Activated T-cell treated with anti-CD3 and anti-CD28 coated beads, Interleukin-2, amount 50 U/mL, for 72 hours (primary cell): ENCODE measurements at places on chromosomes 1 and 21. TPM values are rescaled to one million over a fixed set of nuclear protein-coding genes. Genes with fewer than 3 reads are reported as not detected.

- no peak for DNase-seq
- peaks cover 16% of the 10 kb centered on the region for H3K4me1 ChIP-seq
- H3K27ac ChIP-seq = no peak overlapping the region
- no peak overlapping the region for H3K4me3 ChIP-seq
Measured at GRCh38 chr1:115842948-115843347, 2.0 kb upstream of the NHLH2 start.

DNA sequence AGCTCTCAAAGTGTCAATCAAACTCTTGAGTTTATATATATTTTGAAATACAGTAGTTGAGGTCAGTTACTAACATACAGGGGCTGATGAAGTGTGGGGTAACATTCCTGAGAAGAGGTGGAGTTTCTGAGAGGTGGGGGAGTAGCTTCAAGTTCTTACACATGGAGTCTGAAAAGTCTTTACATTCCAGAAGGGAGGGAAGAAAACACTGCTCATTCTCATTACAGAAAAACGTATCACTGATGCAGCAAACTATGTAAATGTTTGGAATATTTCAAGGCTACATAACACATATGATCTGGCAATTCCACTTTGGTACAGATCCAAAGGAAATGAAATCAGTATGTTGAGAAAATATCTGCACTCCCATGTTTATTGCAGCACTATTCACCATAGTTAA lies 1065.8 kb upstream of the B3GALT2 start:
- no peak overlapping the region for H3K4me3 ChIP-seq
- H3K27me3 ChIP-seq = no peaks in the 10 kb centered on the region

- H3K4me3 ChIP-seq = no peak overlapping the region
- no peaks in the 10 kb centered on the region for H3K36me3 ChIP-seq
- H3K27me3 ChIP-seq = no peaks in the 10 kb centered on the region
Measured at GRCh38 chr1:106793651-106794050, 262.8 kb upstream of the PRMT6 start.

DNA sequence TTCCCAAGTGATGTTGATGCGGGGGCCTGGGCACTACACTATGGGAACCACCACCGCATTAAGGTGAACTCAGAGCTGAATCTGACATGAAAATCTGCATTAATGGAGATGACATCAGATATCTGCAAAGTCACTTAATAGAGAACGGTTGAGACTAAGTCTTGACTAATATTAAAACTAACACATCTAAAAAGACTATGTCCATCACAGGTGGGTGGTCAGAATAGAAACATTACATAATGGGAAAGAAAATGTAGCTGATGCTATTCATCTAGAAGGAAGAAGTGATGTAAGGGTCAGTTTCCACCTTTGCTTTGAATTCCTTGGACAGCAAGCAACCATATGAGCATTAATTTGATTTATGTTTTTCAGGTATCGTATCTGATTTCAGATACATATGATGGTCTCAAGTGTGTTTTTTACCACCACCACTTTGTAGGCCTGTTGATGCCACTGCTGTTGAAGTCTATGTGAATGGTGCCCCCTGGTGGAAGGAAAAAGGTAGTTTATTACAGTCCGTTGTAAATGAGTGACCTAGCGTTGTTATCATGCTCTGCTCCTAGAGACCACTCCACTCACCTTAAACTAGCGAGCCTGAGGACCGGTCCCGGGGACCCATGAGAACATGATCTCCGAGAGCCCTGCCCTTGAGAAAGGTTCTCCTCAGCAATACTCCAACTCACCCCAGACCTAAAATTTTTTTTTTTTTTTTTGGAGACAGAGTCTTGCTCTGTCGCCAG lies 73.5 kb downstream of the BACH1 start:
- peak overlapping the region; percentile 29 for H3K4me3 ChIP-seq
- H3K36me3 ChIP-seq = peaks cover 7% of the 10 kb centered on the region
- H3K27ac ChIP-seq = peak overlapping the region; percentile 71
- H3K27me3 ChIP-seq = no peaks in the 10 kb centered on the region

- no peaks in the 10 kb centered on the region for H3K36me3 ChIP-seq
- H3K27me3 ChIP-seq = peaks cover 7% of the 10 kb centered on the region
- peaks cover 16% of the 10 kb centered on the region for H3K4me1 ChIP-seq
- peak overlapping the region; percentile 76 for H3K4me3 ChIP-seq
Measured at GRCh38 chr1:229027622-229028182, 243.2 kb upstream of the RAB4A start.

GRCh38 chr1:192974701-192975100 lies 84.5 kb downstream of the UCHL5 start:
- no peak for DNase-seq
- H3K27me3 ChIP-seq = no peaks in the 10 kb centered on the region
- H3K27ac ChIP-seq = no peak overlapping the region
- no peak overlapping the region for H3K4me3 ChIP-seq
- no peaks in the 10 kb centered on the region for H3K36me3 ChIP-seq
- peaks cover 11% of the 10 kb centered on the region for H3K4me1 ChIP-seq

DNA sequence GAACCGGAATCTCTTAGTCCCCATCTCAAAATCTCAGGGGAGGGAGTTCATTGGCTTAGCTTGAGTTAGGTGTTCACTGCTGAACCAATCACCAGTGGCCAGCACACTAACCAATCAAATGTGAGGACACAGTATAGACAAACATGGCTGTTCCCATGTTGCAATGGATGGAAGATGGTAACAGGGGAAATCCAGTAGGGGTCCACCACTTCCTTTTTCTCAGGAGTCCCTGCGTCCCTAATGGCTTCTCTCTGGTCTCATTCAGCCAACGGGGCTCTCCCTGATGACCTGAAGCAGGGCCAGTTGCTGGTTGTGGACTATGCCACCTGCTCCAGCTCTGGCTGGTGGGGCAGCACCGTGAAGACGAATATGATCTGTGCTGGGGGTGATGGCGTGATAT lies 9.7 kb downstream of the CELA2B start:
- no peak for DNase-seq
- H3K4me3 ChIP-seq = no peak overlapping the region
- no peaks in the 10 kb centered on the region for H3K4me1 ChIP-seq
- H3K27ac ChIP-seq = no peak overlapping the region

DNA sequence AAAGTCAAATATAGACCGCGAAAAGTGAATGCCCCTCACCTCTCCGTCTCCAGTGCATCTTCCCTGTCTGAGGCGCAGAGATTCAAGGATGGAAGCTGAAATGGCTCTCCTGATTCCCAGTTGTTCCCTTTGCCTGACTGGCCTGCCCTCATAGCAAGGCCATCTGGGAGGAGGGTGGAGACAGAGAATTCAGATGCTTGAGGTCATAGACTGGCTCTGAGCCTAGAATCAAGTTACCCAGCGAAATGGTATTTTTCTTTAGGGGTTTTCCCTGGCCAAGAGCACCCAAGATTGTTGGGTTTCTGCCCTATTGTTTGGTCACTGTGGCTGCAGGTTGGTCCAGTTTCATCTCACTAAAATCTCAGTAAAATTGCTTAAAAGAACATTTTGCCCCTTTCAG lies 7.2 kb downstream of the METTL13 start:
- H3K4me1 ChIP-seq = peaks cover 84% of the 10 kb centered on the region
- H3K27ac ChIP-seq = no peak overlapping the region
- H3K4me3 ChIP-seq = no peak overlapping the region

- no peak overlapping the region for H3K27ac ChIP-seq
- no peak overlapping the region for H3K4me3 ChIP-seq
- no peaks in the 10 kb centered on the region for H3K4me1 ChIP-seq
- H3K27me3 ChIP-seq = no peaks in the 10 kb centered on the region
- no peak for DNase-seq
- H3K36me3 ChIP-seq = no peaks in the 10 kb centered on the region
Measured at GRCh38 chr1:51653127-51653526, 36.2 kb downstream of the OSBPL9 start.

GRCh38 chr1:201080135-201080534 lies 32.1 kb downstream of the CACNA1S start:
- H3K27me3 ChIP-seq = peaks cover 6% of the 10 kb centered on the region
- DNase-seq = no peak
- H3K4me3 ChIP-seq = no peak overlapping the region
- no peaks in the 10 kb centered on the region for H3K36me3 ChIP-seq

The FAM72A gene
- total RNA-seq = 46.0 TPM

The ARHGEF16 gene
- total RNA-seq = not detected

The ADAMTS5 gene
- total RNA-seq = not detected

The DYNLT5 gene
- not detected for total RNA-seq

The ZNF695 gene
- 1.7 TPM for total RNA-seq

The C1QA gene
- total RNA-seq = not detected

The GNB1 gene
- total RNA-seq = 350 TPM
